Inflammatory macrophage treated with lipopolysaccharide for 4 hours (primary cell): ENCODE measurements at places on chromosomes 1 and 21.

DNA sequence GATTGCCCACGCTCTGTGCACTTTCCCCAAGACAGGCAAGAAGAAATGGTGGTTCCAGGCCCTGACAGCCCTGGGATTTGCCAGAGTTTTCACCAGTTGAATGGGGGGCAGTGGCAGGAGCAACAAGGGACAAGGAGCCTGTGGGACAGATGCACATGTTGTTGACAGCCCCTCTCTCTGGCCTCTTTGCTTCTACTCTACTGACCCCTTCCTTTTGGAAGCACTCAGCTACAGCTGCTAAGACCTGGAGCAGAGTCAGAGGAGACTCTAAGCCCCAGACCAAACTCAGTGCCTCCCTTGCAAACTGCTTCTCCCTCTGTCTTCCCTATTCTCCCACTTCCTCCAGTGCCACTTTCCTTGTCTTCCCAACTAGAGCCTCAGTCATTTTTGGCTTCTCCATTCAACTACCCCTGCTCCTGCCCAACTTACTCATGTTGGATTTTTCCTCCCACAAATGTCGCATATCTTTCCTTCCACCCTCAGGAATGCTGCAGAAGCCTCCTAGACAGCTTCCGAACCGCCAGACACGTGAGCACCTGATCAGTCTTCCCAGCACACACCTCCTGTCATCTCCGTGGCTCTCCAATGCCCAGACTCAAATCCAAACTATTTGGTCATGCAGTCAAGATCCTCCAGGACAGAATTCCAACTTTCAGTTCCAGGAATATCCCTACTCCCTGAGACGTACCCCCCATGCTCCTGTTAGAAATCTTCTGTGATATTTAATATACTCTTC lies 9.1 kb downstream of the INKA2 start:
- no peak for DNase-seq

DNA sequence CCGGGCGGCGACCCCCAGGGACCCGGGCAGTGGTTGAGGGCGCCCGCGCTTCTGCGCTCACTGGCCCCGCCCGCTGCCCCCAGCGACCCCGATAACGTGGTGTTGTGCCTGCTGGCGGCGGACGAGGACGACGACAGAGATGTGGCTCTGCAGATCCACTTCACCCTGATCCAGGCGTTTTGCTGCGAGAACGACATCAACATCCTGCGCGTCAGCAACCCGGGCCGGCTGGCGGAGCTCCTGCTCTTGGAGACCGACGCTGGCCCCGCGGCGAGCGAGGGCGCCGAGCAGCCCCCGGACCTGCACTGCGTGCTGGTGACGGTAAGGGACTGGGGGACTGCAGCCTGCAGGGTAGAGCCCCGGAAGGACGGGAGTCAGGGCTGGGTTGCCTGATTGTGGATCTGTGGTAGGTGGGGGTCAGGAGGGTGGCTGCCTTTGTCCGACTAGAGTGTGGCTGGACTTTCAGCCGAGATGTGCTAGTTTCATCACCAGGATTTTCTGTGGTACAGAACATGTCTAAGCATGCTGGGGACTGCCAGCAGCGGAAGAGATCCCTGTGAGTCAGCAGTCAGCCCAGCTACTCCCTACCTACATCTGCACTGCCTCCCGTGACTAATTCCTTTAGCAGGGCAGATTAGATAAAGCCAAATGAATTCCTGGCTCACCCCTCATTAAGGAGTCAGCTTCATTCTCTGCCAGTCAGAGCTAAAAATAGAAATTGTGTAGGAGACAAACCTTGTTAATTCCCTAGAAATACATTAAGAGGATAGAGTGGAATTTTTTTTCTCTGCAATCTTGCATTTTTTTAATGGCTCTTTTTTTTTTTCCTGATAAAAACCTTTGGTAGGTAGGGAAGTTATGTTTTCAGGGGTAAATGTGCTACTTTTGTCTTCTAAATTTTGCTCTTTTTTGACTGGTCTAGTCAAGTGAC lies 1.5 kb downstream of the GADD45A start:
- DNase-seq, result peak; percentile 87

GRCh38 chr1:212608392-212608958 lies at the start of gene ATF3:
Gene ATF3 (plus strand): TSS chr1:212608761. CDS start chr1:212615022, 6,261 bp downstream.
- DNase-seq, result peak; percentile 99

GRCh38 chr1:67214420-67215174 lies 48.3 kb downstream of the IL23R start:
- DNase-seq, result no peak

DNA sequence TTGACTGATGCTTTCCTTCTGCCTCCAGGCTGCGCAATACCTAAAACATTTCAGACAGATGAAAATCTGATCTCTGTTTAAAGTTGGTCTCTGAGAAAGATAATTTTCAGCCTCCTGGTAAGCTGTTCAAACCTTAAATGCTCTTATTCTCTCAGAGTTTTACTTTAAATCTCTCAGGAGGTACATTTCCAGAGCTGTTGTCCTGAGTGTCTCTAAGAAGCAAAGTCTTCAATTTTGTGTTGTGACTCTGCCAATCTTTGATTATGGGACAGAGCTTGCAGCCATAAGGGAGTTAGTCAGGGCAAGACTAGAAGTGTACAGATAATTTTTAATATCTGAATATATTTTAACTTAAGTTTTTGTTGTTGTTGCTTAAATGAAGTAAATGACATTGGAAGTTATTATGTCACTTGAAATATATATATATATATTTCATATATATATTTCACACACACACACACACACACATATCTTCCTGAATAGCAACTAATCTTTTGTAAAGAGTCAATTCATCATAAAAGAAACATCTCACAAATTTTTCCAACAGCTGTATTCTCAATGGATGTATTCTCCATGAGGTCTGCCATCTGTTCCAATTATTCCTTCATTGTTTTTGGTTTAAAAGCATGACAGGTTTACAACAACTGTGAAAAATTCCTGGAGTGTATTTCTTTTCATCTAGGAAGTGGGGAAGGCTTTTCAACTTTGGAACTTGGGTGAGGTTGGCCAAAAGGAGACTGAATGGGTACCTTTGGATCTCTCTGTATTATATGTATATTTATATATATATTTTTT lies 259.4 kb downstream of the BACH1 start:
- DNase-seq, result no peak

GRCh38 chr1:240468656-240469055 lies 143.3 kb downstream of the GREM2 start:
- no peak for DNase-seq

- no peak for DNase-seq
Observed at GRCh38 chr21:15667010-15667409, 62.8 kb upstream of the USP25 start.

DNA sequence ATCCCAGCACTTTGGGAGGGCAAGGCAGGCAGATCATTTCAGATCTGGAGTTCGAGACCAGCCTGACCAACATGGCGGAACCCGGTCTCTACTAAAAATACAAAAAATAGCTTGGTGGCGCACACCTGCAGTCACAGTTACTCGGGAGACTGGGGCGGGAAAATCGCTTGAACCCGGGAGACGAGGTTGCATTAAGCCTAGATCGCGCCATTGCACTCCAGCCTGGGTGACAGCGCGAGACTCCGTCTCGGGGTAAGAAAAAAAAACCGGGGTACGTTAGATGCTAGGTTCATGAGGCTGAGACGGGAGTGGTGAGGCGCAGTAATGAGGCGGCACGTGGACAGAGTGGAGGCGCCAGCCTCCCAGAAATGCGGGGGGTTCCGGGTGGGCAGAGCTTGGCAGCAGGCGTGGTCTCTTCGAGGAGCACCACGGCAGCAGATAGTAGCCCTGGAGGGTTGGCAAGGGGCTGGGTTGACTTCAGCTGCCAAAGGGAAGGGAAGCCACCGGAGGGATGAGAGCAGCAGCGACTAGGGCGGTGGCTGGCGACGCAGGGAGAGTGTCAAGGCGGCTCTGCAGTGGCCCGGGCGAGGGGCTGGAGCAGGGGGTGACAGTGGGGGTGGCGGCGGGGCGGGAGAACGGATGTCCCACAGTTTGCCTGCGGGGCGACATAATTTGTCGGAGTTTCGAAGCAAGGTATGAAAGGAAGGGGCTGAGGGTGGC lies 832 bp downstream of the MRPL20 start:
- DNase-seq, result no peak
